Activated T-cell treated with anti-CD3 and anti-CD28 coated beads, Interleukin-2, amount 50 U/mL, for 4 hours (primary cell): ENCODE measurements at places on chromosomes 11 and 22.

DNA sequence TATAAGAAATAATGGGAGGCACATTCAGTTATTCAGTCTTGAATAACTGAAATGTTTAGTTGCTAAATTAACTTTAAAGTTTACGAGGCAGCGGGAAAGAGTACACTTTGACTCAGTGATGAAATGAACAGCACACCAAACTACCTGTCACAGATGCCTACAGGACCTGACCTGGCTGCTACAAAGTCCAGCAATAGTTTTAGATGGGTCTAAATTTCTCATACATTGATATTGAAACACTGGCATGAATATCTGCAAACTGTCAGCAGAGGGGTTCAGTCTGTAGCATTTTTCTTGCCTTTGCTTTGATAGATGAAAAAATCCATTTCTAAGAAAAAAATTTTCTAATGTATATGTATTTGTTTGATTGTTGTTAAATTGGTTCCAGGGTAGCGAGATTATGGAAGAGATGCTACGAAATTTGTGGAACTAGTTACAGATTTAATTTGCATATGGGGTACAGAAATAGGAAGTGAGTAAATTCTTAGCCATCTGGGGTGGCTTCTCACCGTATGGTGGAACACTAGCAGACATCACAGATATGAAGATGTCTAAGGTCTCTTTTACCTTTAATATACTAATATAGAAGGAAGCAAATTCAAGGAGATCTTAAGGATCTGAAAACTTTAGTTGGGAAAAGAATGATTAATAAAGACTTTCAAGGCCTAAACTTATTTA, 20.8 kb upstream of the GAB2 start:
- DNase-seq, result no peak

- peak; percentile 73 for DNase-seq
These were observed 19.6 kb upstream of the CCDC134 start for GRCh38 chr22:41780746-41781505.

GRCh38 chr11:113994077-113994954, 19.4 kb downstream of the HTR3A start:
- peak; percentile 25 for DNase-seq

- DNase-seq, result no peak
These were observed 21.6 kb downstream of the IMMP1L start for GRCh38 chr11:31487848-31488247.

DNA sequence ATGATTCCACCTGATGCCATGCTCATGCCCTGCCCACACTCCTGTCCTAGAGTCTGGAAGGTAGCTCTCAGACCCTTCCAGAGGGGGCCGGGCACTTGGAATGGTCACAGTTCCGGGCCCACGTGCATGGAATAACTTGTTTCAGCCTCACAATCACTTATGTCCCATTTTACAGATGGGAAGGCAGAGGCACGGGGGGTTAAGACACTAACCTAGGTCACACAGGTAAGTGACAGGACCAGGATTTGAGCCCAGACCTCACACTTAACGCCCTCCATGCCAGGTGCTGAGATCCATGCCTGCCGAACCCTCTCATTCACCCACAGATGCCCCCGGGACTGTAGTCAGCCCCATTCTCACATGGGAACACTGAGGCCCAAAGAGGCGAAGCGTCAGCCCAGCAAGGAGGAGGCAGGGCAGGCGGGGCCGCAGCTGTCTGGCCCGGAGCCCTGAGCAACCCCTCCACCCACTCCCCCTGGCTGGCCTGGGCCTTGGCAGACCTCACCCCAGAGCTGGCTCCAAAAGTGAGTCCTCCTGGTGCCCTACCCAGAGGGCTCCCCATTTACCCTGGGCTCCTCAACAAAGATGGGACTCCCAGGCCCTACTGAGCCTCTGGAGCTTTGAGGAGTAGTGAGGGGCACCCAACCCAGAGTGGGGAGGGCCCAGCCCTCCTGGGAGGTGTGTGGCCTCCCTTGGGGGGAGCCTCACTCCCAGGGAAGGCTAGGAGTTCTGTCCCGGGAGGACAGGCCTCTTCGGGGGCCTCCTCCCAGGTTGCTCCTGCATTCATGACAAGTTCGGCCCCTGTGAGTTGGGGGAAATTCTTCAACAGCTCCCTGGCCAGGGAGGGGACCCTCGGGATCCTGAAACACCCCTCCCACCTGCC, 2.4 kb upstream of the ALDH3B1 start:
- DNase-seq, result no peak

DNA sequence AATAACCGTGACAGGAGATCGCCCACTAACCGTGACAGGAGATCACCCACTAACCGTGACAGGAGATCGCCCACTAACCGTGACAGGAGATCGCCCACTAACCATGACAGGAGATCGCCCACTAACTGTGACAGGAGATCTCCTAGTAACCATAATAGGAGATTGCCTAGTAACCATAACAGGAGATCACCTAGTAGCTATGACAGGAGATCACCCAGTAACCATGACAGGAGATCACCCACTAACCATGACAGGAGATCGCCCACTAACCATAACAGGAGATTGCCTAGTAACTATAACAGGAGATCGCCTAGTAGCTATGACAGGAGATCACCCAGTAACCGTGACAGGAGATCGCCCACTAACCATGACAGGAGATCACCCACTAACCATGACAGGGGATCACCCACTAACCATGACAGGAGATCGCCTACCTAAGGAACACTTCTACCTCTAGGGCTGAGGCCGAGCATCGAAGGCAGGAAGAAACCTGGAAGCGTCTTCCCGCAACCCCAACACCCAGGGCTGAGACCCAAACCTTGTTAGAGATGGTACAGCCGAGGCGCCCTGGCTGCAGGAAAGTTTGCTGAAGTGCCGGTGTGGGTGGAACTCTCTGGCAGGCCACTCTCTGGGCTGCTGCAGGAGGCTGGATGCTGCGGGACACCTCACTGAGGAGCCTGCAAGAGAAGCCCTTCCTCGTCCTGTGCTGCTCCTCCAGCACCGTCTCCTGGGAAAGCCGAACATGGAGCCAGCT, 67.5 kb upstream of the THY1 start:
- no peak for DNase-seq

- DNase-seq, result no peak
These were observed 72.9 kb downstream of the CACNA1I start for GRCh38 chr22:39643311-39644083.

- no peak for DNase-seq
These were observed 20.8 kb downstream of the USP35 start for GRCh38 chr11:78209478-78209877.

GRCh38 chr22:25629613-25630012, 65.1 kb downstream of the GRK3 start:
- DNase-seq, result no peak

DNA sequence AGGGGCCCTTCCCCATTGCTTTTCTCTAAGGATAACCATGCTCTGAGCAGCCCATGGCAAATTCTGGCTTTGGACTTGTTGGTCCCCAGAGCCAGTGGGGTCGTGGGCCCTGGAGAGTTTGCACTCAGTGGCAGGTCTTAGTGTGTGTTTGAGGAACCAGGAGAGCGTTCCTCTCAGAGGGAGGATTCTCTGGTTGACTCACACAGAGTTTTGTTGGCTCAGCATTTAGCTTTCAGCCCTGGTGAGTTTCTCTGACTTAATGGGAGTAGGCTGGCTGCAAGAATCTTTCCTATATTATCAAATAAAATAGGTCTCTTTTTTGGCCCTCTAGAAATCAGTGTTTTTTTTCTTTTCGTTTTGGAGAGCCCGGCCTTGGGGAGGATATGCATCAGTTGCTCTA, 20.9 kb downstream of the ST14 start:
- DNase-seq, result no peak

DNA sequence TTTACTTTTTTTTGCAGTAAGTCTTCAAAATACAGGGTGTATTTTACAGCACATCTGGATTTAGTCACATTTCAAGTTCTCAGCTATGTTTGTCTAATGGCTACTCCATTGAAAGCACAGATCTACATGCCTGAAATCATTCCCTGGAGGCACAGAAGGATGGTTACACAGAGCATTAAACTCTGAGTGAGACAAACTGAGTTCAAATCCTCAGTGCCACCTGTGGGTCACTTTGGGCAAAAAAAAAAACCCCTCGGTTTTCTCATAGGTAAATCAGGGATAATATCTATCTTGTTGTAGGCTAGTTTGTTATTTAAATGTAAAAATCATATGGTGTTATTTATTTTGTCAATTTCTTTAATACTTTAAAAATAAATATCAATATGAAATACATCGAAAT, 7.7 kb downstream of the ANKRD49 start:
- no peak for DNase-seq

DNA sequence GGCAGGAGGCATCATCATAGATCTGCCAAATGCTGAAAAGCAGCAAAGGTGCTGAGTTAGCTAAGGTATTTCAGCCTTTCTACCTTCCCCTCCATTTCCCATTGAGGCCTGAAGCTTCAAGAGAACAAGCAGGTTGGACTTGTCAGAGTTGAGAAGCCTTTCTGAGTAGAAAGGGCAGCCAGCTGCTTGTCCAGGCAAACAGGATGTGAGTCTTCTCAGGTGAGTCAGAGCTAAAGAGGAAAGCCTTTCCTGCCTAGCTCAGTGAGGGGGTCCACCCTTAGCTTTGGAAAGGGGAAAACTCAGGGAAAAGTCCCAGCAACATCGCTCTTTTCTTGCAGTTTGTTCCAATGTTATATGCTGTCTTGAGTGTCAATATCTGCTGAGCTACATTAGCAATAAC, 13.2 kb upstream of the MPZL2 start:
- no peak for DNase-seq

DNA sequence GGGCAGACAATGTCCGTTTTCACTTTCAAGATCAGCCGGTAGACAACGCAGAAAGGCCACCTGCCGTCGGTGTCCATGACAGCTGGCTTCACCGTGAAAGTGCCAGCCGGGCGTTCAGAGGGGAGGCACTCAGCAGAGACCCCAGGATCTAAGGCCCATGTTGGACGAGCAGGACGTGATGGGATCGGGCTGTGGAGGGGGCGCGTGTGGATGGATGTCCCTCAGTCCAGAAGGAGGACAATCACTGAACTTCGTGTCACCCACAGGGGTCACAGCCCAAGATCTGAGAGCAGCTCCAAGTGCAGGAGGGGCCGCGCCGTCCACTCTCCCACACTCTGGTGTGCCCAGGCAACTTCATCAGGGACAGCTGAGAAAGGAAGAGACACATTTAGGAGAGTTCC, 164.4 kb downstream of the BRD1 start:
- DNase-seq, result peak; percentile 3

DNA sequence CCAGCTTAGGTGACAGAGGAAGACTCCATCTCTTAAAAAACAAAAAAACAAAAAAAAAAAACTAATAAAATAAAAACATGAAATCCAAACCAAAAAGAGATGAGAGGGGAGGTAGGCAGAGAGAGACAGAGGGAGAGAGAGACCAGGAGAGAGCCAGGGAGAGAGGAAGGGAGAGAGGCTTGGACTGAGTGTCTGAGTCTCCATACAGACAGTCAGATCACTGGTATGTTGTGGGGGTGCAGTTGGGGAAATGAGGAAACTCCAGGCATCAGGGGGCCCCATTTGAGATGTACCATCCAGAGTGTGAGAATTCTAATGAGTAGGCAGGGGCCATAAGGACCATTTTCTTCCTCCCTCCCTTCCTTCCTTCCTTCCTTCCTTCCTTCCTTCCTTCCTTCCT, 53.1 kb upstream of the SEPTIN5 start:
- DNase-seq, result no peak

- DNase-seq, result no peak
These were observed 650.8 kb upstream of the KIRREL3 start for GRCh38 chr11:127651175-127651887.

GRCh38 chr11:70028147-70028855, 49.8 kb upstream of the ANO1 start:
- no peak for DNase-seq

- no peak for DNase-seq
These were observed 5.7 kb downstream of the UPK3A start for GRCh38 chr22:45290410-45290936.

DNA sequence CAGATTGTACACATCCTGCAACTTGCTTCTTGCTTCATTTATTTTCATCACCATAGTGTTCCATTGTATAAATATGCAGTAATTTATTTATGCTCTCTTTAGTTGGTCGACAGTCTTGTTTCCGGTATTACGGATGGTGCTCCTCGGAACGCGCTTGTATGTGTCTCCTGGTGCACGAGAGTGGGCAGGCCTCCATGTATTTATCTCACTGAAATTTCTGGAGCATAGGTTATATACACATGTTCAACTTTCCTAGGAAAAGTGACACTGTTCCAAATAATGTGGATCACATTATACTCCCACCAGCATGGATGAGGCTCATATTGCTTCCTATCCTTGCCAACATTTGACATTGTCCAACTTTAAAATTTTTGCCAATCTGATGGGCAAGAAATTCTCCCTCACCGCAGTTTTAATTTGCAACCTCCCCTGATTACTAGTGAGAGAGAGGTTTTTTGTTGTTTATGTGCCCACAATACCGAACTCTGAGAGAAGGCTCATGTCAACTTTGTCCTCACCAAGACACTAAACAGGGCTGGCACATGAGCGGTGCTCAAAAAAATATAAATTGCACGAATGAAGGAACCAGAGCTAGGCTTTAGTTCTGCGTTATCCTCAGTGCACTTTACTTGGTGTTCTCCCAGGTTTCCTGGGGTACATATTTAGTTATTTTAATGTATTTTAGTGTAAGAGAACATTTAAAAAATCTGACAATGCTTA, 3.8 kb downstream of the CSNK2A3 start:
- no peak for DNase-seq

DNA sequence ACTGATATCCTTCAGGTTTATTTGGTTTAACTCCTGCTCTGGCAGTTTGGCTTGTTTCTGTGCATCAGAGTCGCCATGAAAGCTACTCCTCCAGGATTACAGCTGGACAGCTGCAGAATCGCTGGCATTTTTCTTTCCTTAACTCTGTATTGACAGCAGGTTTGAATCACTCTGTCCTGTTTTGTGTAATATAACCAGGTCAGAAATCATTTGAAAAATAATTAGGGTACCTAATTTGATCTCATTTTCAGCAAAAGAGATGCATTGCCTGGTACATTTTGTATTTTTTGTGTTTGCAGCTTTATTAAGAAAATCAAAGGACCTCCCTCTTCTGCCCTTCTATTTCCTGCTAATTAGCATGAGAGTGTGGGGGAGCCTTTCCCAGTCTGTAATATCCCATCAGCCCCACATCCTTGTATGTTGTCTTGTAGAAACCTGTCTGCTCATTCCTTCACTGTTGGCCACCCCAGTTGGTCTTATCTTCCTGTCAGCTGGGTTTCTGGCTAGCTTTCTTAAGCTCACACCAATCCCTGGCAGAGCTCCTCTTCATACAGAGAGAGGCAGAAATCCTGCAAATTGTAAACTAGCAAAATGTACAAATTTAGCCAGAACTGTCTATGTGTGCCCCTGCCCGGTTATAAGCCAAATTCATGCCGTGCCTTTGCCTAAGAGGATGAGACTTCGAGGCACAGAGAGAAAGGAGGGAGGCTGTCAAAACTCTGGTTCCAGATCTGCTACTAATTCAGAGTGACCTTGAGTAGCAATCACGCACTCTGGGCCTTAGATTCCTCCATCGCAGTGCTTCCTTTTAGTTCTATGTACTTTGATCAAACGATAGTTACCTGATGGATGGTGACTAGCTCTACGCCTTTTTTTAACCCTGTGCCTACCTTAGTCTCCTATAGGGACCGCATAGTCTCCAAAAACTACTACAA, 200.6 kb downstream of the NAV2 start:
- DNase-seq, result no peak
